ENCODE measurements at places on chromosomes 2 and 18.

DNA sequence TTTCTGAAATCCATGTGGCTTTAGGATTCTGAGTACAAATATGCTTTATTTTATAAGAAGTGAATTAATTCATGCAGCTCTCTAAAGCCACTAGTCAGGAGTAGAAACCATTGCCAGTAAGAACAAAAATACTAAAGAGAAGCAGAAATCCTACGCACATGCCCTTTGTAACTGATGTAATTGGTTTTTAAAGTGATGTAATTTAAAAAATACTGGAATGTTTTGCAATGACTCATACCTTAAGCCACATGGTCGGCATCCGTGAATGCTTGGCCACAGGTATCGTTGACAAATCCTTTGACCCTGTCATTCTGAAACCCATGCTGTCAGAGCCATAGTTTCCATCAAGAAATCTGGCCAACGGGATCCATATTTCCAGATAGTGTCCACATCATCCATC lies 213.3 kb downstream of the ACKR3 start:
- no peak for DNase-seq

GRCh38 chr18:36411745-36412168 lies 114.2 kb downstream of the FHOD3 start:
- peak; percentile 14 for DNase-seq

DNA sequence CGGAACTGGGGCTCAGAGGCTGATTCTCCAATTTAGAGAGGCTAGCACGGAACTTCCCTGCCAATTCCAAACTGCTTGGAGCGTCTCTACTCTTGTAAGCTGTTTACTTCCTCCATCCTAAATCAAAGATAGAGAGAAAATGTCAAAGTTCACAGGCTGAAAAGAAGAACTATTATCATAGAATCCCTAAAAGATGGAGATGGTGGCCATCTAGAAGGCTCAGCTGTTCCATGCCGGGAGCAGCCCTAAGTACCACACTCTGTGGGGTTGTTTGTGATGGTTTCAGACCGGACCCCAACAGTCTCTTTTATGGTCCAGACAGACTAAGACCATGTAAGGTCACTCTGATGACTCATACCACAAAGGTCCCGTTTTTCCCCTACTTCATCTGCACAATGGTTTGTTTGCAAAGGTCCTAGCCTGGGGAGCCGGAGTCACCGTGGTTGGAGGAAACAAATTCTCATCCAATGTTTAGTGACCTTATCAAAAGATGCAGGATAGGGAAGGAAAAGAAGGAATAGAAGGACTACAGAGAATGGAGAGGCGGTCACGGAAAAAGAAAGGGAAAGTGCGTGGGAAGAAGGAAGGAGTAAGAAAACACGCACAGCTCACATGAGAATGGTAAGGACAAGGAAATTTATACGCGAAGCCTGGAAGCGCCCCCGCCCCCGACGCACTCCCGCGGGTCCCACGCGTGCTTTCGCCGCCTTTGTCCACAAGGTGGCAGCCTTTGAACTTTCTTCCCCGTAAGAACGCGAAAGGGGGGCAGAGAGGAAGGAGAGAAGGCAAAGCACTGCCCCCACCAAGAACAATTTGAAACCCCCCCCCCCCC lies 453 bp upstream of the ANTXR1 start:
- peak; percentile 88 for DNase-seq

- DNase-seq: no peak
Measured at GRCh38 chr2:15925819-15926218, 14.5 kb upstream of the MYCN start.

DNA sequence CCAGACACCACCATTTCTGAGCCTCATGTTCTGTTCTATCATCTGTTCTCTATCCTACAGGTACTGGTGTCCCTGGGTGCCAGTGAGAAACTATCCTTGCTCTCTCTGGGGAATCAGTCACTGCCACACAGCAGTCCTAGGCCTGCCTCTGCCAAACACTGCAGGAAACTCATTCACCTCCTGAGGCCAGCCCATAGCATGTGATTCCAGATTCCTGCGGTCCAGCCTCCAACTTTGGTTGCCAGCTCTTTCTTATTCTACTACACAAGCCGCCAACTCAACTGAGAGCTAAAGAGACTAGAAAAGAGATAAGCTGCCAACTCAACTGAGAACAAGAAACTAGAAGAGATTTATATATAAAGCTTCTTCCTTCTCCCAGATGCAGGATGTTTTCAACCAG lies 8.8 kb upstream of the TTLL4 start:
- DNase-seq: no peak

DNA sequence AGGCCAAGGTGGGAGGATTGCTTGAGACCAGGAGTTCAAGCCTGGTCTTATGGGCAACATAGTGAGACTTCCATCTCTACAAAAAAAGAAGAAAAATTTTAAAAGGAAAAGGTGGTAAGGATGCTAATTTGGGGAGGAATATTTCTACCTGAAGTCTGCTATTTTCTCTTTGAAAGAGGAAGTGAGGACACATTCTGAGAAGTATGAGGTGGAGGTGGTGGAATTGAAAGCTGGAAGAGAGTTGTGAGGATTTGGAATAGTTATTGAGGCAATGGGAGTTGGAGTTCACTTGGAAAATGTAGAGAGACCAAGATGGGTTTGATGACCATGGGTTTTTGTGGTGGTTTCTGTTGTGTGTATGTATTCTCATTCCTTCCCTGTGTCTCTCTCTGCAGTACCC lies 29.3 kb downstream of the EML4 start:
- DNase-seq: no peak

- peak; percentile 24 for DNase-seq
Measured at GRCh38 chr18:50151926-50152325, 43.0 kb downstream of the MYO5B start.

- no peak for DNase-seq
Measured at GRCh38 chr2:151624271-151624670, 110.0 kb downstream of the NEB start.

DNA sequence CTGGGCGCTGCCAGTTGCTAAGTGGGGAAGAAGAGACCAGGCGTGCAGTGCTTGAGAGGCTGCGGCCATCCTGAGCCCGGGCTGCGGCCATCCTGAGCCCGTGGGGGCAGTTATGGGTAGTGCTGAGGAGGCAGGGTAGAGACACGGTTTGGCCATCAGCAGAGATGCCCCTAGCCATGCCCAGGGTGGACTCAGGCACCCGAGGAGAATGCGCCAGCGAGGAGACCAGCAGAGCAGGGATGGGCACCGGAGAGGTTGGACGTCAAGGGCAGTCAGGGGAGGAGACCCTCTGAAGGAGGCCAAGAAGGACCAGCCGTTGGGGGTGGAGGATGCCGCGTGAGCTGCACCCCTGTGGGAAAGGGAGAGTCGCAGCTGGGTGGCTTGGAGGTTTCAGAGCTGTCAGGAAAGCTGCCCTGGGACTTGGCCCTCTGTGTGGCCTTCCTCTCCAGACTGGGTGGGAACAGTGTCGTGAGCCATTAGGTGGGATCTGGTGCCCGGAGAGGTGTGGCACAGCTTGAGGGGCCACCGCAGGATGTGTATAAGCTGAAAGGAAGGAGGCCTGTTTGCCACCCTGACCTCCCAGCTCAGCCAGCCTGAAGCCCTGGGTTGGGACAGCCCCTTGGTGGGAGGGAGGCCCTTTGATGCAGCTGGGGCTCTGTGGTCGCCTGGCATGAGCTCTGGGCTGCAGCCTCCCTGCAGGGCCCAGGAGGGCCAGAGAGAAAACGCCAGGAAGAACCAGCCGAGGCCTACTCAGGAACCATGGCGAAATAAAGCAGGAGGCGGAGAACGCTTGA lies 56.0 kb downstream of the SH3BP4 start:
- no peak for DNase-seq

DNA sequence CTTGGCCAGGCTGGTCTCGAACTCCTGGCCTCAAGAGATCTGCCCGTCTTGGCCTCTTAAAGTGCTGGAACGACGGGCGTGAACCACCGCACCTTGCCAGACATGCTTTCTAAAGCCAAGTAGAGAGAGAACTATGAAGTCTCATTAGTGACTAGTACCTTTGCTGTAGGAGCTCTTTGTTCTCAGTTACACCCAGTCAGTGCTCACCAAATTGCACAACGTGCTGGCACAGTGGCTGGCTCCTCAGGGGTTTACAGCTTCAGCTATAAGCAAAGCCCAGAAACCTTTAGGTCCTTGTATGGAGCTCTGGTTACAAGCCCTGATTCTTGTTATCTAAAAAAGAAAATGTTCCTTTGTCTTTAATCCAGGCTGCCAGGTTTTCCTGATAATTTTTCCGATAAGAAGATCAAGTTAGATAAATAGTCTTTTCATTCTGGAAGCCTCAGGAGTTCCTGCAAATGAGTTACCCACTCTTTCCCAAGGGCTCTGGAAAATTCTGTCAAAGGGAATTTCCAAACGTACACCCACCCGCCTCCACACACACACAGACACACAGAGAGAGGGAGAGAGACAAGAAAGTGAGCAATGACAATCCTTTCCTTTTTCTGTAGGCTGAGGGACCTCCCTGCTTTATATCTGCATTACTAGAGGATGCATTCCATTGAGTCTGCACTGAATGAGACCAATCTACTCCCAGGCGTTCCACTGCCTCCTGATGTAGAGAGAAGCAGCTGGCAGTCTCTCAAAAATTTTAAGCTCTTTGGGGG lies 100.2 kb upstream of the CSRNP3 start:
- DNase-seq: no peak

- no peak for DNase-seq
Measured at GRCh38 chr2:71688530-71688929, 235.2 kb downstream of the DYSF start.

DNA sequence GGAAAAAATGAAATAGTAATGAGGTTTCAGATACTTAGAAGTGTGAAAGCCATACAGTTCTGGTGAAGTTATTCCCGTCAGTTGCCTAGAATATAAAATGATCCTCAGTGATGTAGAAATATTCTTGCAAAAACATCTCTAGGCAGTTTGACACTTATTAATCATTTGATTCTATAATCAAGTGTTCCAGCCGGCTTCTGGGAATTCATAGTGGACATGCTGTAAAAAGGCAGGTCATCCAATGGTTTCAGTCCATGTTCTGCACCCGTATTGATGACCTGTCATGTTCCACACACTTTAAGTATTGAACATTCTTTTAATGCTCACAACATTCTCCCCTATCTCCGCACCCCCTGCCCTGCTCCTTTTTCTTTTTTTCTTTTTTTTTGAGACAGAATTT lies 19.8 kb downstream of the ARPC2 start:
- no peak for DNase-seq

DNA sequence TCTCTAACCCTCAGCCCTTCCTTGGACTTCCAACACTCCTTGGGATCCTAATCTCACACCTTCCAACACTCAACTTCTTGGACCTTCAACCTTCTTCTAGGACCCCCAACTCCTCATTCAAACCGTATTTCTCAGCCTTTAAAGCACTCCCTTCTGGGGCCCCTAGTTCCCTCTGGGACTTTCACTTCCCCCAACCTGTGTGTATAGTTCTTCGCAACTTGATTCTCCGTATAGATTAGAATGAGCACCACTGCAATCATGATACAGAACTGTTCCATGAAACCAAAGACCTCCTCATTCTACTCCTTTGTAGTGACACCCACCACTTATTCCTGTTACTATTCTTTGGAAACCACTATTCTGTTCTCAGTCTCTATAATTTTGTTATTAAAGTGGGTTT lies 62.0 kb upstream of the NFU1 start:
- DNase-seq: no peak

- no peak for DNase-seq
Measured at GRCh38 chr2:209501579-209501978, 77.7 kb downstream of the MAP2 start.

DNA sequence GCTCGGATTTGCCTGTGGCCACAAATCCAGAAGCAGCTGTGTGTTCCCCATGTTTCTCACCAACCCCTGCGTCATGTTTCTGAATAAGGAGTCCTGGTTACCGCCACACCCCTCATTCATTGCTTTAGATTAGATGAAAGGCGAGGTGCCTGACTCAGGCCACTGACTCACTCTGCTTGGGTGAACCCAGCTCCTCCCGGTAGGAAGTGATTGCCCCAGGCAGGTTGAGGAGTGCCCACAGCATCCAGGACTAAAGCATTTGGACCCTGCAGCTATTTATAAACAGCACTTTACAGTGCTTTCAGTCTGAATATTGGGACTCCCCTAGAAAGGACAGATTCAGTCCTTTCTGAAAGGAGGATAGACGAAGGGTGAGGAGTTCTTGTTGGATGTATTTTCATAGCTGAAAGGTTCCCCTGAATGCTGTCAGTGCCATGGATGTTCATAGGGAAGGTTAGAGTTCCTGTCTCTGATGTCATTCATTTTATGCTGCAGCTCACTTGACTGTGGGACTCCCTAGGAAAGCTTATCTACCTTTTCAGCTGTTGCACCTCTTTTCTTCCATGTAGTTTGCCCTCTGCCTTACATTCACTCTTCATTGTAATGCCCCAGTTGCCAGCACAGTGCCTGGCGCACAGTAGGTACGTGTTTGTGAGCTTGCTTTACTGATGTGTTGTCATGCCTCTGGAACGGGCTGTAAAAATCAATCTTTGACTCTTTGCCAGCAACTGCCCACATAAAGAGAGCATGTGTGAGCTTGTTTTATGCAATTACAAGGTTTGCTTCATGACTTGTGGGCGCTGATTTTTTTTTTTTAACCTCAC lies 14.9 kb downstream of the ITGA6 start:
- peak; percentile 93 for DNase-seq

DNA sequence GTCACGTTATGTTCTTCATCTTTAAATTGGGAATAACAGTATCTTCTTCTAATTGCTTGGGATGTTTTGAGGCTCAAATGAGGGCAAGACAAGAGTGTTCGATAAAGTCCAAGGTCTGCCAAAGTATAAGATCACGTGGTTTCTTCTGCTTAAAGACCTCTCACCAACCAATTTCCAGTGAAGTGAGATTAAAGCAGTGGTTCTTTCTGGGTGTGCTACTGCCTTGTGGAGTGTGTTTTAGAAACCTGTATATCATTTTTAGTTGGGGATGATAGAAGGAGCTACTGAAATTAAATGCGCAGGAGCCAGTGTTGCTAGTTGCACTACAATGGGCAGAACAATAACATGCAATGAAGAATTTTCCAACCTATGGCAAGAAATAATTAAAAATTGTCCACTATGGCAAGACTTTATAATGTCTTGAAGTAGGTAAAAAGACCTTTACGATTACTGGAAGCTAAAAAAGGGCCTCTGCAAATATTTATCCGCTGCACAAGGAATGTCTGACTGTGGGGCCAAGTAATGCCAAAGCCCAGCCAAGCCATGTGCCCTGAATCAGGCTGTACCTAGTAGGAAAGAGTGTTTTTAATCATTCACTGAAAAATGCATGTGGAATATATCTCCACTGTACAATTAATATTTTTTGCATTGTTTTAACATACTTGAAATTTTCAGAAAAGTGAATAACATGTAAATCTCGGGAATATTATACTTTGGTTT lies 244.5 kb upstream of the REG3G start:
- no peak for DNase-seq

DNA sequence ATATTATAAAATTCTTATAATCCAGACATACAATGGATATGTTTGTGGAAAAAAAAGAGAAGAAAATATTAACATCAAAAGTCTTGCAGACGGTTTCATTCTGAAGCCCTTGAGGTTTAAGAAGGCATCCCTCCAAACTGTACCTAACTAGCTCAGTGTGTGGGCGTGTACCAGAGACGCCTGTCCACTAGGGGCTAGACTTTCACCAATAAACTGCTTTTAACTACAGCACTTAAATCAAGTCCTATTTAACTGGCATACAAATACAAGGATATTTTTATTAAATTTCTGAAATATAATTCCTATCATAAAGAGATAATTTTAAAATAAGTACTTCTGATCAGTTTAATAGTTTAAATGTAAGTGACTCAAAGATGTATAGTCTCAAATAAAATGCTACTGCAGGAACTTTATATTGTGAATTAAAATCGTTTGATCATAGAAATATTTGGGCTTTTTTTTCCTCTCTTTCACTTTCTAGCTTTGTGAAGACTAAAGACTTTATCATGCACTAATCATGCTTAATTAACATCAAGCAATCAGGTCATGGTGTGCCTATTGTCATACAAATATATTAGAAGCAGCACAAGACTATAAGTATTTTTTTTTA lies 437.7 kb downstream of the SATB2 start:
- peak; percentile 67 for DNase-seq

GRCh38 chr2:129189617-129190319 lies 789.7 kb upstream of the RAB6C start:
- DNase-seq: no peak

Data from foreskin fibroblast (primary cell).